Mucosa of gallbladder (tissue), 1 donor: ENCODE measurements at places on chromosomes 5 and 9. TPM values are rescaled to one million over a fixed set of nuclear protein-coding genes. Genes with fewer than 3 reads are reported as not detected.

Gene PCDHA10
- 2.9 TPM for total RNA-seq

Gene RPL35
- 704 TPM for total RNA-seq

DNA sequence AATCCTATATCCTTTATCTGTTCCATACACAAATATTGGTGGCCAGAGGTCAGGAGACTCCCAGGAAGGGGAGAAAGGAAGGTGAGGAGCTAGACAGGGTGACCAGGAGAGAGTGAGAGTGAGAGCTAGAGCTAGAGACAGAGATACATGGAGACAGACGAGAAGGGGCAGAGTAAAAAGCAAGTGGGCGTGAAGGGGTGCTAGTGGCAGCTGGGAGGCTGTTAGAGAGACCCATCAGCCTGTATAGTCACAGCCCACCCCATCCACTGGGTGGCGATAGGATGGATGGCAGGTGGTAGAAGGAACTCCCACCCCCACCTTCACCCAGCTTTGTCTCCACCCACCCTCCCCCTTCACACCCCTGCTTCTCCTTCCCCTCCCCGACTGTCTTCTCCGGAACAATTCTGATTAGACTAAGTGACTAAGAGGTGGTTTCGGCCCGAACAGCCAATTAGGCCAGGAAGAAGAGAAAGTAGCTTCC lies 32.8 kb downstream of the PCDH1 start:
- DNase-seq, result no peak

GRCh38 chr9:35828716-35829083 lies at the start of gene FAM221B:
FAM221B (minus strand) TSS chr9:35828732; CDS start chr9:35826161, 2,571 bp downstream.
- no peak for DNase-seq

DNA sequence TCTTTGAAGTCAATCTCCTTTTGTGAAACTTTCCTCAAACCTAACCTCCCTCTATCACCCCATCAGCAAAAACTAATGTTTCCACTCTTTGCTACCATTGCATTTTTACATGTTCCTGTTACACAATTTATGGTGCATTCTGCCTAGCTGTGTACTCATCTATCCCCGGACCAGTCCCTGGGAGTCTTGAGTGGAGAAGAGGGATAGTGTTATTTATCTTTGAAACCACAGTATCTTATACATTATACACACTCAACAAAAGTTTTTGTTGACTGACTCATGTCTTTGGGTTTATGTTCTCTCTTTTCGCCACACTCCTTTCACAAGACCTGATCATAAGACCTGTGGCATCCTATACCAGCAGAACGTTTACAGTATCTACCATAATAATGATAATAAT lies 26.4 kb downstream of the TNFAIP8 start:
- DNase-seq, result no peak

- DNase-seq, result no peak
Measured at GRCh38 chr9:27668280-27668679, 95.0 kb upstream of the C9orf72 start.

GRCh38 chr9:84702471-84702870 lies 32.9 kb downstream of the NTRK2 start:
- no peak for DNase-seq

DNA sequence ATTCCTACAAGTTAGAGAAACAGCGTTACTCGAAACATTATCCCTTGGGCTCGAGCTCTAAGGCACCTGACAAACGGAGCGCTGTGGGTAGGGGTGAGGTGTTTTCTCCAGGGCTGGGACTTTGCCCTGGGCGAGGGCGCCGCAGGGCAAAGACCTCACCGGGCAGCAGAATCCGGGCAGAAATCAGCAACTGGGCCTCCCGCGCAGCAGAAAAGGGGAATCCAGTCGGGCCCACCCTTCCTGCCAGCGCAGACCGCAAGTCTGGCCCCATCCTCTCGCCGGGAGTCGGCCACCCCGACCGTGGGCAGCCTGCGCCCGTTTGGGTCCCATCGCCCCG lies 430 bp upstream of the MSH3 start:
- DNase-seq, result no peak

DNA sequence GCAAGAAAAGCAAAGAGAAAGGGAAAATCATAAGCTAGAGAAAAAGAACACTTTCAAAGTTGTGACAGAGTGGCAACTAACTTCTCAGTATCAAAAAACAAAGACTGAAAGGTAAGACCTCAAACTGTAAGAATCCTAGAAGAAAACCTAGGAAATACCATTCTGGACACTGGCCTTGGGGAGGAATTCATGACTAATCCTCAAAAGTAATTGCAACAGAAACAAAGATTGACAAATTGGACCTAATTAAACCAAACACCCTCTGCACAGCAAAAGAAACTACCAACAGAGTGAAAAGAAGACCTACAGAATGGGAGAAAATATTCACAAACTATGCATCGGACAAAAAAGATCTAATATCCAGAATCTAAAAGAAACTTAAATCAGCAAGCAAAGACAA lies 79.1 kb downstream of the FEM1C start:
- no peak for DNase-seq

GRCh38 chr9:77903666-77904285 lies 127.8 kb downstream of the GNAQ start:
- DNase-seq, result no peak
